Immature natural killer cell (primary cell): ENCODE measurements at places on chromosomes 16 and 17. TPM values are rescaled to one million over a fixed set of nuclear protein-coding genes. Genes with fewer than 3 reads are reported as not detected.
A peak's percentile ranks its signal among the peaks of the same experiment; 100 is the strongest.

The METTL2A gene
- polyA plus RNA-seq: 7.5 TPM

The PRRT2 gene
- not detected for polyA plus RNA-seq

The TBC1D3I gene
- not detected for polyA plus RNA-seq

The PPL gene
- polyA plus RNA-seq: not detected

The SRCIN1 gene
- not detected for polyA plus RNA-seq

The CD300E gene
- polyA plus RNA-seq: not detected

The ADAM11 gene
- polyA plus RNA-seq: not detected

- no peak overlapping the region for H3K27ac ChIP-seq
- no peaks in the 10 kb centered on the region for H3K36me3 ChIP-seq
- no peaks in the 10 kb centered on the region for H3K4me1 ChIP-seq
- H3K27me3 ChIP-seq: no peaks in the 10 kb centered on the region
- no peak for DNase-seq
These were observed 104.4 kb downstream of the MYO1D start for GRCh38 chr17:32772453-32773025.

DNA sequence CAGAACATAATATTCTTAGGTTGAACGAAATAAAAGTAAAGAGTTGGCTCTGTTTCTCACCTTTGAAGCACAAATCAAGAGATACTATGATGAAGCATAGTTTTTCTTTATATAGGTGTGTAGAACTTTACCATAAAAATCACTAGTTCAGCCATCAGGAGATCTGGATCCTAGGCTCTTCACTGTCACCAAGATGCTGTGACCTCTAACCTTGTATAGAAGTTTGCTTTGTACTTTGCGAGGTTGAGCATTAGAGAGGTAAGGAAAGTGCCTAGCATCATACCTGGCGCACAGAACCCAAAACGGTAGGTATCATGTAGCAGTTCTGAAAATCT lies 553 bp upstream of the CDC6 start:
- H3K4me3 ChIP-seq: peak overlapping the region; percentile 95
- no peak for DNase-seq
- H3K27ac ChIP-seq: peak overlapping the region; percentile 8
- H3K4me1 ChIP-seq: peaks cover 35% of the 10 kb centered on the region

DNA sequence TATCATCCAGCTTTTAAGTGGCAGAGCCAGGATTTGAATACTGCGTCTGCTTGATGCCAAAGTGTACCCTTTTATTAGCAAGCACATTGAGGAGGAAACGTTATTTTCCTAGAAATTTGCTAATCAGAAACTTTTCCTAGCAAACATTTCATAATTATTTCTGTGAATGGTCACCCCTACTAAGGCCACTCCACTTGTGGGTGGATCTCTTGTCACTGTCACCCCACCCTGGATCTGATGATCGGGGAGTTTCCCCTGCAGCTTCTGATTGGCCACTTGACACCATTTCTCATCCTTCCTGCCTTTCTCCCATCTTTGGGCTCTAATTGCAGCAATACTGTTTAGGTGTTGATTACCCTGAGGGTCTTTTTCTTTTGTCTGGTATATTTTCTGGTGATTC lies 35.9 kb downstream of the GPRC5B start:
- no peaks in the 10 kb centered on the region for H3K4me1 ChIP-seq
- H3K27ac ChIP-seq: no peak overlapping the region
- H3K4me3 ChIP-seq: no peak overlapping the region
- DNase-seq: no peak
- no peaks in the 10 kb centered on the region for H3K36me3 ChIP-seq

DNA sequence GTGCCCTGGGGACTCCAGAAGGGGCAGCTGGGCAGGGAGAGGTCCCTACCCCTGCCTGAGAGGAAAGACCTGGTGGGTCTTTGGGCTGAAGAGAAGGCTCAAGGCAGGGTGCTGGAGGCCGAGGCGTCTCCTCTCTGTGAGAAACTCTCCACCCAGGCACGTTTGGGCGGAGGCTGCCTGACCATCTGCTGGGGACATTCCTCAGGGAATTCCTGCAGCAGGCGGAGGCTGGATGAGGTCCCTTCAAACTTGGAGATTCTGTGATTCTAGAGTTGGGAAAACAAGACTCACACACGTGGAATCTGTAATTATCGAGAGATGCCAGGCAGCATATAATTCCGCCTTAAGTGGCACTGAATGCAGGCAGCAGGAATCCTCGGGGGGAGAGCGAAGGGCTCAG lies 21.1 kb upstream of the PHF12 start:
- no peak for DNase-seq
- H3K27me3 ChIP-seq: no peaks in the 10 kb centered on the region

DNA sequence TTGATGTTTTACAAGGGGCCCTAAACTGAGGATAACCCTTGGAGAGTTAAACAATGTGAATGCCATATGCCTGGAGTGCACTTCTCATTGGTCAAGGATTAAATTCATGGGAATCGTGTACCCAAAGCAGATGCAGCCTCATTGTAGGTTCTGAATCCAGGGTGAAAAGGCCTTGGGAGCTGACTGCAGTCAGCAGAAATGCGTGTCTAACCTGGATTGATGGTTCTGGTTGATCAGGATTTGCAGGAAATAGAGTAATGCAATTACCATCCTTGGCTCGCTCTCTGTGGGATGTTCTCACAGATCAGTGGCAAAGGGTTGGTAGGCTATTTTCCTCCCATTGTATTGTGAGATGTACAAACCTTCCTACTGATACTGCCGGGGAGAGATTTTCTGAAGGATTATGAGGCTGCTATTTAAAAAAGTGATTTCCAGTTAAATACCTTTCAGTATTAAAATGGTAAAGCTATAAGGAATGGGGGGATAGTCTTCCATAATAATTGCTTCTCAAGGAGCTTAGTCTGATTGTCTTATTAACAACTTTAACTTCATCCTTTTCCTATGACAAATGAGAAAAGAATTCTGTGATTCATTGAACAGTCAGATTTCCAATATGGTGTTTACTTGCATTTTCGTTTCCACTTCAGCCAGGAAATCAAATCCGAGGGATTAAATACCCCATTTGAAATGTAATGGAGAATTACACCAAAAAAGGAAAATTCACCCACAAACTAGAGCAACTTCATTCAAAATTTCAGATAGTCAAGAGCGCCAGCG lies 1028.1 kb upstream of the EEF2KMT start:
- H3K36me3 ChIP-seq: no peaks in the 10 kb centered on the region
- no peak overlapping the region for H3K27ac ChIP-seq
- no peak overlapping the region for H3K4me3 ChIP-seq
- no peaks in the 10 kb centered on the region for H3K4me1 ChIP-seq
- H3K27me3 ChIP-seq: peaks cover 3% of the 10 kb centered on the region

DNA sequence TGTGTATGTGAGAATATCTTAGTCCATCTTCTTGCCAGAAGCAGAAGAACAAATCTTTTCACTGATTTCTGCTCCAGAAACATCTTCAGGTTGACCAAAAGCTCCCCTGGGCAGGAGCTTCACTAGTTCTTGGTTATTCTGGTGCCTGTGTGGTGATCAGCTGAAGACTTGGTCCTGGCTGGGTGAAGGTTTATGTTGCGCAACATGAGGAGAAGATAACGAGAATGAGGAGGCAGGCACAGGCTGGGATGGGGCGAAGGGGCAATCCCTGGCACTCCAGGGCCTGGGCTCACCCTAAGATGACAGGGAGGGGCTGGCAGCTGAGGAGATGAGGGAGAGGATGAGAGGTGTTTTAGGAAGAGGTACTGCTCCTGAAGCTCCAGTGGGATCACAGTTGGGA lies 232.0 kb downstream of the NTN1 start:
- peaks cover 24% of the 10 kb centered on the region for H3K4me1 ChIP-seq
- H3K4me3 ChIP-seq: no peak overlapping the region
- no peak overlapping the region for H3K27ac ChIP-seq
- H3K36me3 ChIP-seq: peaks cover 10% of the 10 kb centered on the region
- H3K27me3 ChIP-seq: peaks cover 1% of the 10 kb centered on the region
- DNase-seq: no peak

- no peak for DNase-seq
- H3K27ac ChIP-seq: no peak overlapping the region
- peaks cover 7% of the 10 kb centered on the region for H3K4me1 ChIP-seq
- no peaks in the 10 kb centered on the region for H3K36me3 ChIP-seq
- peaks cover 17% of the 10 kb centered on the region for H3K27me3 ChIP-seq
- peak overlapping the region; percentile 26 for H3K4me3 ChIP-seq
These were observed 658 bp downstream of the CACNG4 start for GRCh38 chr17:66964930-66965800.

GRCh38 chr16:28602529-28602928 lies 5.7 kb upstream of the SULT1A2 start:
- no peak overlapping the region for H3K4me3 ChIP-seq
- H3K27me3 ChIP-seq: no peaks in the 10 kb centered on the region
- no peak overlapping the region for H3K27ac ChIP-seq
- no peaks in the 10 kb centered on the region for H3K4me1 ChIP-seq
- no peaks in the 10 kb centered on the region for H3K36me3 ChIP-seq
- no peak for DNase-seq

DNA sequence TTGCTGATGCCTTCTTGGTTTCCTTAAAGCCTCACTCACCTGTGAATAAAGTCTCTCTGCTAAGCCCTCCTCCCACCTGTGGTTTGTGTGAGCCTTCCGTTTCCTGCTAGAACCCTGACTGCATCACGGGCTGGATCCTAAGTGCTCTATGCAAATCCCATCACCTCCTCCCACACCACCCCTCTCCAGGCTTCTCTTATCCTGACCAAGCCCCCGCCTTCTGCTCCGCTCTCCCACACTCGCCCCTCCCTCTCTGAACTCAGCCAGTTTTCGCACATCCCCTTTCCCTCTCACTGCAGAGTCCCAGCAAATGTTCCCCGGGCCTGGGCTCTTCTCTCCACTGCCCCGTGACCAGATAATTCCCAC lies 51.8 kb downstream of the PIMREG start:
- no peaks in the 10 kb centered on the region for H3K36me3 ChIP-seq
- DNase-seq: no peak
- H3K4me3 ChIP-seq: no peak overlapping the region

- H3K27ac ChIP-seq: no peak overlapping the region
- H3K27me3 ChIP-seq: peaks cover 5% of the 10 kb centered on the region
- no peak overlapping the region for H3K4me3 ChIP-seq
- no peaks in the 10 kb centered on the region for H3K4me1 ChIP-seq
- DNase-seq: no peak
These were observed 5.1 kb downstream of the KRT31 start for GRCh38 chr17:41392278-41392677.

- H3K4me3 ChIP-seq: no peak overlapping the region
- no peak overlapping the region for H3K27ac ChIP-seq
- peaks cover 2% of the 10 kb centered on the region for H3K27me3 ChIP-seq
- no peaks in the 10 kb centered on the region for H3K36me3 ChIP-seq
- H3K4me1 ChIP-seq: peaks cover 2% of the 10 kb centered on the region
- no peak for DNase-seq
These were observed 111.4 kb downstream of the UTP18 start for GRCh38 chr17:51371732-51372151.

GRCh38 chr17:50507871-50508572 lies at the start of gene MYCBPAP:
Gene MYCBPAP, plus strand, starts transcription at chr17:50508439. Its CDS starts 236 bp downstream, at chr17:50508675.
- peak; percentile 89 for DNase-seq
- peak within 1 kb of the TSS; percentile 85 for H3K4me3 ChIP-seq

GRCh38 chr16:78464833-78465232 lies 365.4 kb downstream of the WWOX start:
- no peak for DNase-seq
- no peak overlapping the region for H3K27ac ChIP-seq
- H3K27me3 ChIP-seq: no peaks in the 10 kb centered on the region
- no peaks in the 10 kb centered on the region for H3K36me3 ChIP-seq
- H3K4me1 ChIP-seq: no peaks in the 10 kb centered on the region

DNA sequence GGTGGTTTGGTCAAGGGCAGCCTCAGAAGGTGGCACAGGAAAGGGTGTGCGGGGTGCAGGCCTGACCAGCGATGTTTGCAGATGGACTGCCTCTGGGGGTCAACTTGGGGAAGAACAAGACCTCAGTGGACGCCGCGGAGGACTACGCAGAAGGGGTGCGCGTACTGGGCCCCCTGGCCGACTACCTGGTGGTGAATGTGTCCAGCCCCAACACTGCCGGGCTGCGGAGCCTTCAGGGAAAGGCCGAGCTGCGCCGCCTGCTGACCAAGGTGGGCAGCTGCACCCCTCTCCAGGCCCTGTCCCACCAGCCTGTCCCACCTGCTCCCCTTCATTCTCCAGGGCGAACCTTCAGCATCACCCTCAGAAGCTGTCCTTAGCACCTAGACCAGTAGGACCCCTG lies 12.5 kb downstream of the DHODH start:
- H3K4me1 ChIP-seq: no peaks in the 10 kb centered on the region
- peaks cover 9% of the 10 kb centered on the region for H3K36me3 ChIP-seq
- DNase-seq: no peak
- no peak overlapping the region for H3K27ac ChIP-seq

DNA sequence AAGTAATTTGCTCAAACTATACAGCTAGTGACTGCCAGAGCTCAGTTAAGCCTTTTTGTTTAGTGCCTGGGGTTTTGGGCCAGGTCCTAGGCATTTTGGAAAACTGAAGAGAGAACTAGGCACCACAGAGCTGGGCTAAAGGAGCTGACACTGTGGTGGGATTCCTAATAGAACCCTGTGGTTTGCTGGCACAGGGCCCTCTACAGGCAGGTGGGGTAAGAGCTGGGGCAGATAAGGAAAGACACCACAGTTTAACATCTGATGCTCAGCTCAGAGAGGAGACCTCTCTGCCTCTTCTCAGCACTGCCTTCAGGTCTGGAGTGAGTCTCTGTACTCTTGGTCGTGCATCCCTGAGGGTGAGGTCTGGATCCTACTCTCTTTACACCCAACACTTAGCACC lies 121.2 kb downstream of the SNX11 start:
- DNase-seq: no peak
- H3K27ac ChIP-seq: no peak overlapping the region
- H3K4me3 ChIP-seq: no peak overlapping the region
- peaks cover 2% of the 10 kb centered on the region for H3K27me3 ChIP-seq
- peaks cover 44% of the 10 kb centered on the region for H3K4me1 ChIP-seq
- no peaks in the 10 kb centered on the region for H3K36me3 ChIP-seq

DNA sequence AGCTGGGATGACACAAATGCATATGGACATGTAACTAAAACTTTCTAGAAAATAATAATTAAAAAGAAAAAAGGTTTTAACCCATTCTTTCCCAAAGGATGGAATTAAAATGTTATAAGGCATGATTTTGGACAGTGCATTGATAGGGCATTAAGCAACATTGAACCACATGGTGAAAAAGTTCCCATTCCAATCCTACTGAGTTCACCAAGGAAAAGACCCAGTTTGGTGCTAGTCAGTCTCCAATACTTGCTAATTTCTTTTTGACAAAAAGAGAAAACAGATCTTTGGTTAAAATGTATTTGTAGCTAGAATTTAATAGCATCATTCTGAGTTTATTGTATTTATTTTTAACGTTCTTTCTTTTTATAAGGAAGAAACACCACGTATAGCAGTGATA lies 28.1 kb downstream of the EMP2 start:
- no peak overlapping the region for H3K27ac ChIP-seq
- H3K27me3 ChIP-seq: peaks cover 8% of the 10 kb centered on the region
- no peak for DNase-seq

- no peak for DNase-seq
- no peaks in the 10 kb centered on the region for H3K36me3 ChIP-seq
- H3K4me1 ChIP-seq: no peaks in the 10 kb centered on the region
- H3K4me3 ChIP-seq: no peak overlapping the region
- no peak overlapping the region for H3K27ac ChIP-seq
These were observed 11.1 kb upstream of the PIK3R5 start for GRCh38 chr17:8976638-8977037.

- H3K4me1 ChIP-seq: peaks cover 17% of the 10 kb centered on the region
- H3K27ac ChIP-seq: peak overlapping the region; percentile 41
- H3K27me3 ChIP-seq: peaks cover 1% of the 10 kb centered on the region
- peak; percentile 45 for DNase-seq
- no peaks in the 10 kb centered on the region for H3K36me3 ChIP-seq
These were observed 48.7 kb upstream of the PLCG2 start for GRCh38 chr16:81730090-81731051.

GRCh38 chr16:3909791-3910583 lies 29.5 kb upstream of the CREBBP start:
- H3K27me3 ChIP-seq: no peaks in the 10 kb centered on the region
- H3K4me1 ChIP-seq: no peaks in the 10 kb centered on the region
- no peaks in the 10 kb centered on the region for H3K36me3 ChIP-seq
- no peak for DNase-seq
- H3K4me3 ChIP-seq: no peak overlapping the region
- H3K27ac ChIP-seq: no peak overlapping the region
